Activated CD4-positive, alpha-beta T cell treated with anti-CD3 and anti-CD28 coated beads, Interleukin-2, amount 50 U/mL, for 24 hours (primary cell): ENCODE measurements at places on chromosomes 16 and 17.

DNA sequence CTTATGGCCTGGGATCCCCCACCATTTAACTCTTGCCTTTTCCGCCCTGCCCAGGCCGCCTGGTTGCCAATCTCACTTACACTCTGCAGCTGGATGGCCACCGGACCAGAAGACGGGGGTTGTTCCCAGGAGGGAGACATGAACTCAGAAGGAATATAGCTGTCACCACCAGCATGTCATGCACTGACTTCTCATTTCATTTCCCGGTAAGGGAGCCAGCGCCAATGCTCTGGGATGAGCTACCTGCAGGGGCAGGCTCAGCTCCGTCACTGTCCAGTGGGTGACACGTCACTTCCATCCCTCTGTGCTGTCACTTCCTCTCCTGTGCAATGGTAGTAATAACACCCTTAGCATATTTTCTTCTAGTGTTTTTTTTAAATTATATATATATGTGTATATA is 26.7 kb downstream of the ITGAL start:
- DNase-seq: no peak

DNA sequence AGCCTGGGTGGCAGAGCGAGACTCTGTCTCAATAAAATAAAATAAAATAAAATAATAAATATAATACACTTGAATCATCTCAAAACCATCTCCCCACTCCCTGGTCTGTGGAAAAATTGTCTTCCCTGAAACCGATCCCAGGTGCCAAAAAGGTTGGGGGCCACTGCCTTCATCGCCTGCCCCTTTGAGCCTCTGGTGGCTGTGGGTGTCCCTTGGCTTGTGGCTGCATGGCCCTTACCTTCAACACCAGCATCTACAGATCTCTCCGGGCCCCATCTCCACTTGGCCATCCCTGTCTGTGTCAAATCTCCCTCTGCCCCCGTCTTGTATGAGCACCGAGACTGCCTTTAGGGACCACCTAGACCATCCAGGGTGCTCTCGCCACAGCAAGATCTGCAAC is 177.3 kb downstream of the SEC14L1 start:
- DNase-seq: no peak

DNA sequence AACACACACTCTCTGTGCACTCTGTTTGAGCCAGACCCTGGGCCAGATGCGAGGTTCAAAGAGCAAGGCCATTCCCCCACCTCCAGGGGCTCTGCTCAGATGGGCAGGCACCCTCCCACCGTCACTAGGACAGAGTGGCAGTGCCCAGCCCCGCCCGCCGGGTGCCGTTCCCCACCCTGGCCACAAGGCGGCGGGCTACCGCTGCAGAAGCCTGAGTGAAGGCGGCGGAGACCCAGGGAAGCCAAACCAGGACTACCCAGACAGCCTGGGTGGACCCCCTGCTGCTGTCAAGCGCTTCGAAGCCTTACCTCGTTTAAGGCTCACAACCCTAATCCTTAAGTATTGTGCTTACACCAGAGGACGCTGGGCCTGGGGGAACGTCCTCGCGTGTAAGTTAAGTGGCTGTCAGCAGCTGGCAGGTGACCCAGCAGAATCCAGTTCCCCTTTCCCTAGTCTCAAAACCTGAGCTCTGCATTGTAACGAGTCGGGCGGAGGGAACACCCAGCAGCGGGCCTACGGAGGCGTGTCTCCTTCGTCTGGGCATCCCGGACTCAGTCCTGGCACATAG is 4.5 kb downstream of the ARHGAP27 start:
- DNase-seq: peak; percentile 76

DNA sequence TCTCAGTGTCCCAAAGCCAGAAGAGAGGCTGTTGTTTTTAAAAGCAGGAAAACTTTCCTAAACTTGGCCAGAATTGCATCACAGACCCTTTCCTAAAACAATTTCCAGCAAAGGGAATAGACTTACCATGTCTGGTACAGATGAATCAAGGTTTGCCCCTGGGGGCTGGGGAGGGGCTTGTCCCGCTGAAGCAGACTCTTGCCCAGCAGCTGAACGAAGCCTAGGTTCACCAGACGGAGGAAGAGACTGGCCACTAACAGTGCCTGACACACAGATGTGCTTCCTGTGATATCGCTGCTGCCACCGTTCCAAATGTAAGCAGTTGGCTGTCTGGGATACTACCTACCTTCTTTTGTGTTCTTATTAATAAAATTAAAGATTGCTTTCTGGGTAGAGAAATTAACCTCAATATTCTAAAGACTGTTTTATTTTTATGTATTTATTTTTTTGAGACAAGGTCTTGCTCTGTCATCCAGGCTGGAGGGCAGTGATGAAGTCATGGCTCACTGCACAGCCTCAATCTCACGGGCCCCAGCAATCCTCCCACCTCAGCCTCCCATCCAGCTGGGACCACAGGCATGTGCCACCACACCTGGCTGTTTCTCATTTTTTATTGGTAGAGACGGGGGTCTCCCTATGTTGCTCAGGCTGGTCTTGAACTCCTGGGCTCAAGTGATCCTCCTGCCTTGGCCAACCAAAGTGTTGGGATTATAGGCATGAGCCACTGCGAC is 13.5 kb downstream of the PRCD start:
- no peak for DNase-seq

DNA sequence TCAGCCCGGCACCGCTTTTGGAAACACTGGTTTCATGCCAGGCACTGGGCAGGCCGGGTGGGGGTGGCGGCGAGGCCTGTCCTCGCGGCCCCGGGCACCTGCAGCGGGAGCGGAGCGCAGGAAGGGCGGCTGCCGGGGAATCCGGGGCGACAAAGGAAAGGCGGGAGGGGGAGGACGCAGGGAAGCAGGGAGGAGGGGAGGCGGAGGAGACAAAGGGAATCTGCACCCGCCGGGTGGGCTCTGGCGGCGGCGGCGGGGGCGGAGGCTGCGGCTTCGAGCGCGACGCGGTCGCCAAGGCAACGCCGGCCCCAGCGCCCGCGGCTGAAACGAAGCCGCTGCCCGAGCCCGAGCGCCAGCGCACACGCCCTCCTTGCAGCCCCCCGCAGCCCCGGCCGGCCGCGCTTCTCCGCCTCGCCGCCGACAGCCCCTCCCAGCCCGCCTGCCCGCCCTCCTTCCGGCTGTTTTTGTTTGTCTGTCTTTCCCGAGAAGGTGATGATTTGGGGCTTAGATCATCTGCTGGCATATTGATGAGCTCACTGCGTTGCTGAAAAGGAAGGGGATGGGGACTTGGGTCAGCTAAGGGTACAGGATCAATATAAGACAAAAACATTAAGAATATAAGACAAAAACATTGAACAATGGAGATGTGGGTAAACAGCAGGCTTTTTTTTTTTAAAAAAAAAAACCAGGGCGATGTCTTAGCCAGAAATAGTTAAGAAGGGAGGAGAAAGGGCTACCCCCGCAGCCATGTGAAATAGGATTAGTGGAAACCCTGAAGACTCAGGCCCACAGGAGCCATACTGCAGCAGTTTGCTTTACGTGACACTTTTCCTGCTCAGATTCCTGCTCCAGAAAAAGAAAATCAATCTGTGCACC is 32.7 kb downstream of the CDK5R1 start:
- no peak for DNase-seq

DNA sequence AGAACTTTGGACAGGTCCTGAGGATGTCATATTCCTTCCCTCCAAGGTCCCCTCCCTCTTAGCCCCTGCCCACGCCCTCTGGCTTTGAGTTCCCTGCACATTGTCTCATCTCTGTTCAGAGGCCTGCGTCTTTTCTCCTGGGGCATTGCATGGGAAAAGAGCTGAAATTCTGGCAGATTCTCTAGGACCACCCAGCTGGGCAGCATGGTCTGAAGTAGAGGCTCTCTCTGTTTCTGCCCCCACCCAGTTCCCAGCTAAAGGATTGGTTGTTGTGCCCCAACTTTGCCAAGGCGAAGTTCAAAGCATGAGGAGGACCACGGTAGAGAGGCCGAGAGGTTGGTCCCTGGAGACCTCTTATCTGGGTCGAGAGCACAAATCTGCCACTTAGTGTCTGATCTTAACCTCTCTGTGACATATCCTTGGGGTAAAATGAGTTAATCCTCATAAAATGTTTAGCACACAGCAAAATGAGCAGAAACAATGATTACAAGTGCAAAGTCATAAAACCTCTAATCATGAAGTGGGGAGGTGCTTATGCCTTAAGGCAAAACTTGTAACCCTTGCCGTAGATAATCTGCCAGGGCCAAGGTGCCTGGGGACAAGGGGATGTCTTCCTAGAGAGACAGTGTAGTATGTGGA is 2.4 kb downstream of the ABAT start:
- no peak for DNase-seq

DNA sequence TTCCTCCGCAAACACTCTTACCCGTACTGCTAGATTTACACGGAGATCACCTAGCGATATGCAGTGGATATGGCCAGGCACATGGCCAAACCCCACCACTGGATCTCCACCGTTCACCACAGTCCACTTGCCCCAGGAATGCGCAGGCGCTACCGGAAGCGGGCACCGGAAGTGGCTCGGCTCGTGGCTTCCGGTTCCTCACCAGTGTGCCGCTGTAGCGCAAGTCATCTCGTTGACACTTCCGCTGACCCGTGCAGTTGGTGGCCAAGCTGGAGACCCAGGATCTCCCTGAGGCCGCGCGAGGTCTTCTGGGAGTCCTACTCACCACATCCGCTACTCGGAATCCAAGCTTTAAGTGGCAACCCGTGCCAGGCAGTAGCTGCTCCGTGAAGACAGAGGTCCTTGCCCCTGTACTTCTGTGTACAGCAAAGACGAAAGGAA is 11.5 kb downstream of the ZNF597 start:
- DNase-seq: peak; percentile 24

DNA sequence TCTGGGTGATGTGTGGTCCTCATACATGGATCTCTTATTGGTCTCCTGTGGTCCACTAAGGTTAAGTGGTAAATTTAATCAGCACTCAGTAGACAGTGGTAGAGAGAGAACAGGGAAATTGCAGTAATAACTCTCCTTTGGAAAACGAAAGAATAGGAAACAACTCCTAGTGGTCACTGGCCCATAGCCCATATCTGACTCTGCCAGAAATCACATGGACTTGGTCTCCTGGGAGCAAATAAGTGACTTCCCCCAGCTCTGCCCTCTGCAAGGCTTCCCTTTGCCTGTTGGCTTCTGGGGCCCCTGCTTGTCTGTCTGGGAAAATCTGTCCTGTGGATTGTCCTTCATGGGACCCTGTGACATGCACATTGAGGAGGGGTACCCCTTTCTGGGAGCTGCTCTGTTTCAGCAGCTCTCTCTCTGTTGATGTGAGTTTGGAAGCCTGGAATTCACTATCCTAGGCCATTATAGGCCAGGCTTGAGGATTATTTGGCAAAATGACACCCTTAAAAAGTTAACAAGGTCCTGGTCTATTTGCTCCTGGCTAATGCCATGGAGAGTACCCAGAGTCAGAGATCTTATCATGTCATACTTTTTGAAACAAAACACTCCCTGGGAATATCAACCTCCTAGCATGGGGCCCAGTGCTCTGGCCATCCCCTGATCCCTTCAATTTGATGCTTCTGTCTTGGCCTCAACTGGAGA is 58.0 kb upstream of the HNF1B start:
- DNase-seq: no peak

GRCh38 chr17:83074486-83075223 is 4.8 kb upstream of the METRNL start:
- DNase-seq: no peak

DNA sequence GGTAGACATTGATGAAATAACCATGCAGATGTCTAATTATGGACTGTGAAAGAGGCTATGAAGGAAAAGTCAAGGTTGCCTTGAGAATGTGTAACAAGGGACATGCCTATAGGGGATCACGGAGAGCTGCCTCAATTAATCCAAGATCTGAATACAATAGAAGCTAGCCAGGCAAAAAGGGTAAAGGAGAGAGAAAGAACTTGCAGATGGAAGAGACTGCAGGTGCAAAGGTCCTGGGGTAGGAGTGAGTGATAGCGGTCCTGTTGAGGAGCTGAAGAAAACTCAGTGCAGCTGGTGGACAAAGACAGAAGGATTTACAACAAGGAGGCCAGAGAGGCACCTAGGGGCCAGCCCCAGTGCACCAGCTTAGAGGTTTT is 15.9 kb upstream of the TNS4 start:
- no peak for DNase-seq

DNA sequence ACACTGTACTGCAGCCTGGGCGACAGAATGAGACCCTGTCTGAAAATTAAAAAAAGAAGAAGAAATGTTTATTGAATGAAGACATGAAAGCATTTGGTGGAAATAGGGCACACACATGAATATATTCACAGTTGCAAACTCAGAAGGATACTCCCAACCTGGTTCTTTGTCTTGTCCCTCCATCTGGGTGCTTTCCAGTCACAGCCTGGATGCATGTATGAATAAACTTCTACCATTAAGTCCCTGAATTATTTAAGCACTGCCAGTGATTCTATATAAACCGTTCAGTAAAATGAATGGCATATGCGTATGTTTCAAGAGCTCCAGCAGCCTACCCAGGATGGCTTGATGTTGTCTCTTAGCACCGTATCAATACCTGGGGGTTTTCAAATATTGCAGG is 591.1 kb downstream of the WWOX start:
- DNase-seq: no peak

- DNase-seq: no peak
Measured at GRCh38 chr16:84603140-84603816, 14.6 kb downstream of the COTL1 start.

- no peak for DNase-seq
Measured at GRCh38 chr16:18833707-18834505, 32.6 kb upstream of the ARL6IP1 start.

- no peak for DNase-seq
Measured at GRCh38 chr17:64148017-64148631, 18.2 kb upstream of the ERN1 start.

- no peak for DNase-seq
Measured at GRCh38 chr17:2184993-2185931, 118.3 kb downstream of the SMG6 start.

GRCh38 chr16:56849690-56850680 is 15.0 kb upstream of the SLC12A3 start:
- DNase-seq: no peak

DNA sequence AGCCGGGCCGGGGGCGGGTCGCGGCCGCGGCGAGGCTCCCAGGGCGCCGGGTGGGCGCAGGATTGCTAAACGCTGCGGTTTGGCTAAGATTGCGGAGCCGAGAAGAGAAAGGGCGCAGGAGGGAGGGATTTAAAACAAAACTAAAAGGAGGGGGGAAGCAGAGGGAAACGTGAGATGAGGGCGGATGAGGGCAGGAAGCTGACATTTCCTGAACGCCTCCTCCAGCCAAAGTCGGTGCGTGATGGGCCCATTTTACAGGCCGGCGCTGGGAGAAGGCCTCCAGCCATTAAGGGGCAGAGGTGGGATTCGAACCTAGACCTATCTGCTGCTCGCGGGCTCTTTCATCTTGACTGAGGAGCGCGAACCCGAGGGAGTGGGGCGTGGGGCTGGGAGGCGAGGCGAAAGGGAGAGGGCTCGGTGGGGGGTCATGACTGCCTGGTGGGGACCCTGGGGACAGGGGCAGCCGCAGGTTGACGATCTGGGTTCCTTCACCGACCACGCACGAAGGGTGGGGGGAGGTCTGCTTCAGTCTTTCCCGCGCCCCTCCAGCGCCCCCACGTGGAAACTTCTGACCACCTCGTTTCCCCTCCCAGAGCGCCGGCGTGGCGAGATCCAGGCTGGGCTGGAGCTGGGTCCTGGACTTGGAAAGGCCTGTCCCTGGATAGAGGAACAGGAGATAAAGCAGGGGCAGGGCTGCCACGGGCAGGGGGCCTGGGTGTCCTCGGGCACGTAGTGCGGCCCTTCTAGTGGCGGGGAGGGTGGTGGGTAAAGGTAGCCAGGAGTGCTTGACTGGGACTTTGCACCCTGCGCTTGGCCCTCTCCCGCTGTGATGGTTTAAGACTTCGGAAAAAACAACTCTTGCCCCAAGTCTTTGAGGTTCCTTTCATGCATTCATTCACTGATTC is 3.8 kb upstream of the TAC4 start:
- DNase-seq: peak; percentile 35
